Activated CD4-positive, CD25-positive, alpha-beta regulatory T cell treated with anti-CD3 and anti-CD28 coated beads, Interleukin-2, amount 50 U/mL, for 16 hours (primary cell): ENCODE measurements at places on chromosomes 11 and 22.

- DNase-seq = no peak
Observed at GRCh38 chr11:27640954-27641353, 59.3 kb downstream of the BDNF start.

GRCh38 chr11:124586238-124586860 lies 16.6 kb downstream of the OR8A1 start:
- DNase-seq = peak; percentile 4

DNA sequence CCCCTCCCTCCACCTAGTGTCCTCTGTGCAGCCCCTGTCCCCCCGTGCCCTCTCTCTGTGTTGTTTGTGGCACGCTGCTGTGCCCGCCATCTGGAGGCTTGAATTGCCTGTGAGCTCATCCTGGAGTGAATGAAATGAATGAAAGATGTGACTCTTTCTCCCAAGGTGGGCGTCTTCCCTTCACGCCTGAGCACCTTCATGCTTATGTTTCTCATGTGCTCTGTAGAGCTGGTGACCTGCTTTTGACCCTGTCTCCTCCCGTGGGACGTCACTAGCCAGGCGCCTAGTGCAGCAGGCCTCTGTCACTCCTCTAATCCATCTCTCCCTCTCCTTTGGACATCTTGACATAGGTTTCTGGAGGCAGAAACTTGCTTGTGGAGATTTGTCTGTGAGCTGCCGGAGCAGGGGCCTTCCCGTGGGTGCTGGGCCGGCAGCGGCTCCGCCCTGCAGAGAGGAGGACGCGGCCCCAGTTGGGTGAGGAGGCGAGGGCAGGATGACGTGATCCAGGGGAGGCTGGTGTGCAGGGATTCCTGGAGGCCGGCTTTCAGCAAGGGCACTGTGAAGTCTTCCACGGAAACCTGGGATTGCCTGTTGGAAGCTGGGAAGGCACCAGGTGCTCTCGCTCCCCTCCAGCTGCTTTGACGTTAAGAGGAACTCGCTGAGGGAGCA lies 40.6 kb downstream of the MUC6 start:
- DNase-seq = no peak

GRCh38 chr22:19644314-19645223 lies 69.7 kb upstream of the SEPTIN5 start:
- DNase-seq = no peak

DNA sequence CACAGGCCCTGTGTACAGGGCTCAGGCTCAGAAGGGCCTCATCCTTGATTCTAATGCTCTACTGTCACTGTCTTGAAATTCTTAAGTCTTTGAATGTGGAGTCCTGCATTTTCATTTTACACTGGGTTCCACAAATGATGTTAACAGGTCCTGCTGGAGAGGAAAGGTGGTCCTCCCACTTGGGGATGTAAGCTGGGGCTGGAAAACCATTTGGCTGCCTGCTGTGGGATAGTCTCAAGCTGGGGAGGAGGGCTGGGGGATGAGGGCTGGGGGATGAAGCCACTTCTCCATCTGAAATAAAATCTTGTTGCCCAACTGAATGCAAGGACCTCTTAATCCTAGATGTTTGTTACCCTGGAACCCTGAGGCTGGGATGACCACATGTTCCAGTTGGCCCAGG lies 423.0 kb downstream of the TENM4 start:
- no peak for DNase-seq

- no peak for DNase-seq
Observed at GRCh38 chr11:46590740-46591605, 2.9 kb downstream of the AMBRA1 start.

DNA sequence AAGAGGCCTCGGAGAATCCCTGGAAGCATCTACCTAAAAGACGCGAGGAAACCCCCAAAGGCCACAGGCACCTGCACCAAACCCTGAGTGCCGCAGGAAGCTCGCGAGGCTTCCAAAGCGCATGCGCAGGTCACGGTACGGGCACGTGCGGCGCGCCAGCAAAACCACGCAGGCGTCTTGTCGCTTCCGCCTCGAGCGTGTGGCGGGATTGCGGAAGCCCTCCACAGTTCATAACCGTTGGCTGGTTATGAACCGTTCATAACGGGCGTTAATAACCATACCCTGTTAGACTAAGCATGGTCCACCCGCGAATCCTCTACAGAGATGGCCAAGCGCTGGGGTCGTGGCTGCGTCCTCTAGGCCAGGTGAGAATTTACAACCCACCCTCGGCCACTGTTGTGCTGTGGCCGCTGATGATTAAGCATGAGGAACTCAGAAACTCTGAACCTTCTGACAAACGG lies 46.4 kb downstream of the MORC2 start:
- DNase-seq = peak; percentile 69

DNA sequence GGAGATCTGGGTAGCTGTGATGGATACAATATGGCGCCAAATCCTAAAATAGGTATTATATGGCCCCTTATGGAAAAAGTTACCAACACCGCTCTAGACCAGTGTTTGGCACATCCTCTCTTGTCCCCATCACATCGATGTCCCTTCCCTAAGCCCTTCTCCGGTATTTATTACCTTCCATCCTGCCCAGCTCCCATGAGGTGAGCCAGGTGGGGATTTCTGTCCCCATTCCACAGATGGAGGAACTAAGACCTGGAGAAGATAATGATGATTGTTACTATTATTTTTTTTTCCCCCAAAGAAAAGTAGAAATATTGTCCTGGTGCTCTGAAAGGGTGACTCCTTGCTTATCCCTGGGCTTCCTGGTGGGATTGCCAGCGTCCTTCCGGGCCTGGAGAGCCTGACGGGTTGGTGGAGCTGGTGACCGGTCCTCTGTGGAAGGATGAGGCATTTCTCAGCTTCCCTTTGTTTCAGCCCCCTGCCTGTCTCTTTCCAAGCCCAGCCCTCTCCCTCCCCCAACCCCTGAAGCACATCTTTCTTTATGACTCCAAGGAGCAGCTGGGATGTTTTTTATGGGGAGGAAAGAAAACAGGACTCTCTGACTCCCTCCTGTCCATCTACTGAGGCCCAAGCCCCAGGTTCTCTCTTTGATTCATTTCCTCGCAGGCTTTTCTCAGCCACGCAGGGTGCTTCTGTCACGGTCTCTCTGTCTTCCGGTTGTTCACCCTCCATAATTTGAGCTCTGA lies 65.4 kb downstream of the TP53I11 start:
- no peak for DNase-seq

DNA sequence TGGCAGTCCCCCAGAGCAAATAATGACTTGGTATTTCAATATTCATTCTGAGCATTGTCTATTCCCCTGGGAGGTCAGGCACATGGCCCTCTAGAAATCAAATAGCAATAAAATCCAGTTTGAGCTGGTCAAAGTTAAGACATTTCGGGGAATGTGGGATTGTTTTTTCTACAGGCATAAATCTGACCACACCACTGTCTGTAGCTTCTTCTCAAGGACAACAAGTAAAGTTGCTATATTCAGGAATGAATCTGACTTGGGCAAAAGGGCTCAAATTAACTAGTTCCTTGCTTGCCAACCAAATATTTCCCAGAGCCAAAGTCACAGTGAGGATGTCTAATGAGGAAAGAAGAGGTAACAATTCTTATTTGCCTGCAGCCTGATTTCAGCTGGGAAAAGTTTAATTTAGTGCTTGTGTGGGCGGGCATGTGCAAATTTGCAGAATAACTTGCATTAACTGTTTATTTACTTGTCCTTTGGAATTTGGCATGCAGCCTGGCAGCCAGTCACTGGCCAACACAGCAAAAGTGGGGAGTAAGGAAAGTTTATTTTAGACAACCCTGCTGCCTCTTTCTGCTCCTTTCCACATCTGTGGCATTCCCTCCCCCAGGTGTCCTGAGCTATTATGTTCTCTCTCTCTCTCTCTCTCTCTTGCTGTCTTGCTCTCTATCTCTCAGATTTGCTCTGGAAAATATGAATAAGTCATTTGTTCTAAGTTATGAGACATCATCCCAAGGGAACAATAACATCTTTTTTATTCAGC lies 51.2 kb upstream of the ARHGAP20 start:
- no peak for DNase-seq

- peak; percentile 45 for DNase-seq
Observed at GRCh38 chr22:50252082-50253045, 1.3 kb upstream of the HDAC10 start.

DNA sequence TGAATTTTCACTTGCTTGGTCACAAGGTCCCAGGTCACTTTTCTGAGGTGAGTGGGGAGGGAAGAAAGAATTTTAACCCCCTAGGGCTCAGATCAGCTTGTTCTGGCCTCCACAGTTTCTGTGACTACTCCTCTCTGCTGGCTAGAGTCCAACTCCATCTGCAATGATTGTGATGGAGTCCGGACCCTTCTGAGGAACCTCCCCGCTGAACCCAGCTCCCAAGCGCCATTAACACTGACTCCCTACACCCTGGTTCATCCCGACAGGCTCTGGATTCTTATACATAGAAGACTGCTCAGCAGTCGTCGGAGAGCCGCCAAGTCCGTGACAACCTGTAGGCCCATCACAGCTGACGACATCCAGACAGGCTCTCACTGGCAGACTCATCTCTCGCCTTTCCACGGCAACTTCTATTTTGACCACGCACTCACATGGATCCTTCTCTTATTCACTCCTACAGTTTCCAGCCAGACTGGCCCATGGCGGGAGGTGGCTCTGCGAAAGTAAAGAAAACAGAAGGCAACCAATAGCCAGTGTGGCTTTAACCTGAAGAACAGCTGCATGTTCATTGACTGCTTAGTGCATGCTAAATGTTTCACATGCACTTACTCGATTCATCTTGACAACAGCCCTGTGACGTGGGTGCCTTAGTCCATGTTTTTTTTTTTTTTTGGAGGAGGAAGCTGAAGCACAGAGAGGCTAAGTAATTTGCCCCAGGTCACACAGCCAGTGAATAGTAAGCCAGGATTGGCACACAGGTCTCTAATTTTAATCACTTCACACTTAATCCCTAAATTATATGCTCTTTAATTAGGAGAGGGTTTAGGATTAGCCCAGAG lies 68.0 kb upstream of the PRDM11 start:
- DNase-seq = no peak

GRCh38 chr22:31313366-31314147 lies 21.3 kb upstream of the PIK3IP1 start:
- DNase-seq = peak; percentile 46

DNA sequence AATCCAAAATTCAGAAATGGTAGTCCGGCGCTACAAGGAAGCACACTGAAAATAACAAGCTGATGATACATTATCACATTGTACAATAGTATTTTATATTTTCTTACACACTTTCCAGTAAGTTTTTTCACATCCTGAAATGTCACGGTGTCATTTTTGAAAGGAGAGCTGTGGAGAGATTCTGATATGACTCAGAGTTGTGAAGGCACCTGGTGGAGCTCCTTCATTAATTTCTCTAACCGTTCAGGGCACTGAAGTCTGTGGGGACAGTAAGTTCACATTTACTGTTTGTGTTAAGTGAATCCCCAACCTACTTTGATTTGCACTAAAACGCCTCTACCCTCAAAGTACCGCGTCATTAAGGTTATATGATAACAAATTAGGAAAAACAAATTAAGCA lies 13.3 kb downstream of the LDHAL6A start:
- DNase-seq = no peak

GRCh38 chr11:131910523-131911387 lies 540.3 kb downstream of the NTM start:
- no peak for DNase-seq

- no peak for DNase-seq
Observed at GRCh38 chr22:44033694-44034093, 9.6 kb downstream of the PARVB start.

DNA sequence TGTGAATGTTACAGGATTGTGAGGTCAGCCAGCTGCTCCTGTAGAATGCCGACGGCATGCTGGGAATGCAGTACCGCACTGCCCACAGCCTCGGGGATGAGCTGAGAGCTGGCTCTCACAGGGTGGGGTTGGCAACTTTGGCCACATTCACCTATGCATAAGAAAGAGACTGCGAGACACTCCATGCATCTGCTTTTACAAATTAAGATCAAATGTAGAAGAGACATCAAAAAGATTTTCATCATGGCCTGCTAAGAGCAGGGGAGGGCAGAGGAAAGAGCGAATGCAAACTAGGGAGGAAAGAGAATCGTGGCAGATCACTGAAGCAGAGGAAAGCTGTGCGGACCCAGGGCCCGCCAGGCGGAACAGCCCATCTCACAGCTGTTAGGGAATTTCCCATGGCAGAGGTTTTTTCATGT lies 49.8 kb upstream of the SPATA19 start:
- no peak for DNase-seq

- DNase-seq = no peak
Observed at GRCh38 chr11:28347371-28347770, 239.2 kb downstream of the METTL15 start.

DNA sequence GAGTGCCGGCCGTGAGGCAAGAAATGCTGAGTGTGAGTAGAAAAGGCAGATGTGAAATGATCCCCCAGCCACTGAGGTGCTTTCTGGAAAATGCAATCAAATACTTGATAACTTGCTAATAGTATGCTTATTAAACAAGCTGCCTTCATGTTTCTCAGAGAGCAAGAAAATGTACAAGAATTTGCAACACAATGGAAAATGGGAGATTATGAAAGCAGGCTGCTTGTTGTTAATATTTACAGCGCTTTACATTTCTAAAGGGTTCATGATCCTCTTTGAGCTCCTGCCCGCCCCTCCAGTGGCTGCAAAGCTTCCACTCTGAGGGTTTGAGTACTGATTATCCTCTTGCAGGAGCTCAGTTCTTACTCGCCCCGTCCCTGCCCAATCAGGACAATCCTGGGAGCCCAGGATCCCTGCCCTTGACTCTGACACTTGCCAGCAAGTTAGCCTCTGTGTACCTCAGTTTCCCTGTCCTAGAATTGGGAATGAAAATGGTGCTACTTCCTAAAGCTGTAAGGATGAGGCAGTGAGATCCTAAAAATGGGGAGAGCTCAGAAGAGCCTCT lies 645.1 kb downstream of the TBC1D22A start:
- no peak for DNase-seq

- DNase-seq = no peak
Observed at GRCh38 chr11:100815787-100816330, 128.8 kb downstream of the ARHGAP42 start.

GRCh38 chr11:72721276-72721675 lies 30.9 kb downstream of the ARAP1 start:
- no peak for DNase-seq

- DNase-seq = no peak
Observed at GRCh38 chr11:102177974-102178631, 67.9 kb downstream of the YAP1 start.

GRCh38 chr11:91778758-91779157 lies 445.9 kb upstream of the FAT3 start:
- DNase-seq = no peak

- DNase-seq = no peak
Observed at GRCh38 chr11:8577791-8578581, 16.0 kb downstream of the STK33 start.

DNA sequence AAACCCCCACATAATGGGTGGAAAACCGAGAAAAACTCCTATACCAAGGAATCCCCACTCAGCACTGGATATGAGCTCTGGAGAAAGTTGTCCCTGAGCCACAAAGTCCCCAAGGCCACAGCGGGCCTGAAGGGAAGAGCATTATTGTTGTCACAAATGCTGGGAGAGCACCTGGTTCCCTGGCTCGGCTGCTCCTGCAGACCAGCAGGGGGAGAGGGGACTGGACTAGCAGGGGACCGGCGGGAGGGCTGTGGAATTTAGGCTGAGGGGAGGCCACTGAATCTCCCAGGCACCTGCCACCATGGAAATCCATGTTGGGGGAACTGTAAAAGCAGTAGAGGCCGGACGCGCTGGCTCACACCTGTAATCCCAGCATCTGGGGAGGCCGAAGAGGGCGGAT lies 7.0 kb downstream of the PC start:
- no peak for DNase-seq
